Stimulated activated CD8-positive, alpha-beta memory T cell treated with anti-CD3 and anti-CD28 coated beads, Interleukin-4, amount 100 ng/mL, for 1 hour (primary cell): ENCODE measurements at places on chromosomes 13 and 19.

DNA sequence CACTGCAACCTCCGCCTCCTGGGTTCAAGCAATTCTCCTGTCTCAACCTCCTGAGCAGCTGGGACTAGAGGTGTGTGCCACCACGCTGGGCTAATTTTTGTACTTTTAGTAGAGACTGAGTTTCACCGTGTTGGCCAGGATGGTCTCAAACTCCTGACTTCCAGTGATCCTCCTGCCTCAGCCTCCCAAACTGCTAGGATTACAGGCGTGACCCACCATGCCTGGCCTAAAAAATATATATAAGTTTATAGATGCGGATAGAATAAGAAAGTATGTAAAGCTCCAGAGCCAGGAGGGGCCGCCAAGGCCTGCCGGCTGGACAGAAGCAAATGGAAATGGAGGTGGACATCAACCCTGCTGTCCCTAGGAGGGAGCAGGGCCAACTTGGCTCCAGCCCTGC lies 66.0 kb downstream of the COL4A1 start:
- no peak for DNase-seq

- DNase-seq, result no peak
These were observed 99.6 kb upstream of the SGCG start for GRCh38 chr13:23081220-23081619.

DNA sequence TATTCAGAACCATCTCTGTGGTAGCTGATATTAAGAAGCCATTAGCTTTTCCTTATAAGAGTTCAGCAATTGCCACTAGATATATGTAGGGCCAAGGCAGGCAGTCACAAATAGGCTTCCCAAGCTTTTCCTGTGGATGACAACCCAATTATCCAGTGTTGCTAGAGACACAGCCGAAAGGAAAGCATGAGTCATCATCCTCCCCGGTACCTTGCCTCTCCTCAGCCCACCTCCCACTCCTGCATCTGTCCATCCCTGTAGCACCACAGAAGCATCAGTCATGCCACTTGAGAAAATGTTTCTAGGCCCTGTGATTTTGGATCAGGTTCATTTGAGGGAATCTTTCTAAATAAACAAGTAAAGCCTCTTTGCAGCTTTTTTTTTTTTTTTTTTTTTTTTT lies 204.3 kb downstream of the DNAJC15 start:
- no peak for DNase-seq

- no peak for DNase-seq
These were observed 117.5 kb downstream of the ZNF429 start for GRCh38 chr19:21622920-21623319.

- no peak for DNase-seq
These were observed 6.9 kb downstream of the KANK3 start for GRCh38 chr19:8336072-8336569.

DNA sequence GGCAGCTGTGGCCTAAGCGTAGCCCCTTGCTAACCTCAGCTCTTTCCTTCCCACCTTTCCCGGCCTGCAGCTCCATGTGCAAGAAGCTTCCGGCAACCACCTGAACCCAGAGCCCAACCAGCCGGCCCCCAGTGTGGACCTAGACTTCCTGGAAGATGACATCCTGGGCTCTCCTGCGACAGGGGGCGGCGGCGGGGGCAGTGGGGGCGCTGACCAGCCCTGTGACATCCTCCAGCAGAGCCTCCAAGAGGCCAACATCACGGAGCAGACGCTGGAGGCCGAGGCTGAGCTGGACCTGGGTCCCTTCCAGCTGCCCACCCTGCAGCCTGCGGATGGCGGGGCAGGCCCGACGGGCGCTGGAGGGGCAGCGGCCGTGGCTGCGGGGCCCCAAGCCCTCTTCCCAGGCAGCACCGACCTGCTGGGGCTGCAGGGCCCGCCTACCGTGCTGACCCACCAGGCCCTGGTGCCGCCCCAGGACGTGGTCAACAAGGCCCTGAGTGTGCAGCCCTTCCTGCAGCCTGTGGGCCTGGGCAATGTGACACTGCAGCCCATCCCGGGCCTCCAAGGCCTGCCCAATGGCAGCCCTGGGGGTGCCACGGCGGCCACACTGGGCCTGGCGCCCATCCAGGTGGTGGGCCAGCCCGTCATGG lies 33.8 kb upstream of the EHD2 start:
- no peak for DNase-seq

- DNase-seq, result no peak
These were observed 49.8 kb downstream of the CBY2 start for GRCh38 chr13:45751885-45752284.

- no peak for DNase-seq
These were observed 7.1 kb downstream of the RFX2 start for GRCh38 chr19:6103217-6103644.
